Activated CD4-positive, alpha-beta T cell treated with anti-CD3 and anti-CD28 coated beads, Interleukin-2, amount 10 ng/mL, durations not matched to agents 7 days and 5 days (primary cell): ENCODE measurements at places on chromosomes 13 and 19. TPM values are rescaled to one million over a fixed set of nuclear protein-coding genes. Genes with fewer than 3 reads are reported as not detected.

GJA3 gene
- total RNA-seq: 0.05 TPM

ZNF835 gene
- total RNA-seq: 1.4 TPM

NLRP9 gene
- total RNA-seq: not detected

GRK1 gene
- total RNA-seq: 0.19 TPM

EXOC3L2 gene
- total RNA-seq: not detected

ZIC2 gene
- total RNA-seq: not detected

ZNF20 gene
- total RNA-seq: 4.2 TPM

SLC1A6 gene
- total RNA-seq: not detected

GRCh38 chr19:50790922-50791467, 780 bp downstream of the ACP4 start:
- no peak for DNase-seq

GRCh38 chr13:102779436-102780159, 6.0 kb upstream of the TEX30 start:
- DNase-seq: peak; percentile 29

DNA sequence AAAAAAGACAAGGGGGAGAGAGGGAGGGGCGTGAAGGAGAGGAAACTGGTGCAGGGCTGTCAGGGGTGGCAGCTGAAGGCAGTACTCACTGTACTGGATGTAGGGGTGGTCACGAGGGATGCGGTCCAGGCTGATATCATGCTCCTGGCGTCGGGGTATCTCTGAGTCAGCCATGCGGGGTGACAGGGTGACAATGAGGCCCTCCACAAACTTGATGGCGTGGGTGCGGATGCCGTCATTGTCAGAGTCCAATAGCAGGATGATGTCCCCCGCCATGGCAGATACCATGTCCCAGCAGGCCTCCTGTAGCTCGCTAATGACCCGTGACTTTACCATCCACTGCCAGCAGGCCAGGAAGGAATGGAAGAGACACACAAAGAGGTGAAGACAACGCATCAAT, 15.3 kb downstream of the SYMPK start:
- DNase-seq: no peak

DNA sequence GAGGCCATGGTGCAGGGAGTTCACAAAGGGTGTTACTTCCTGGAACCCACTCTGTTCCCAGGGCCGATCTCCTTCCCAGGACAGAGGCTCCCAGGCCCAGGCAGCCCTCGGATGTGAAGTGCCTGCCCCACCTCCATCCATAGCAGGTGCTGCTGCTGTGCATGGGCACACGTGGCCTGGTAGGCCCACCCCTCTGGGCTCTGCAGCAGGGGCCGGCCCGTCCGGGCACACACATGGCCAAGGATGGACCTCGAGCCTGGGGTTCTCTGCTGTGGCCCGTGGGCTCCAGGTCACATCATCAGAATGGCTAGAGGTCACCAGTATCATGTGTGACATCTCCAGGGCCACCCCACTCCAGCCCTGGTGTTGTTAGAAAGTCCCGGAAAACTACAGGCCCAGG, 71.8 kb downstream of the GADD45B start:
- no peak for DNase-seq

GRCh38 chr19:3412066-3412465, 45.7 kb downstream of the NFIC start:
- DNase-seq: no peak

DNA sequence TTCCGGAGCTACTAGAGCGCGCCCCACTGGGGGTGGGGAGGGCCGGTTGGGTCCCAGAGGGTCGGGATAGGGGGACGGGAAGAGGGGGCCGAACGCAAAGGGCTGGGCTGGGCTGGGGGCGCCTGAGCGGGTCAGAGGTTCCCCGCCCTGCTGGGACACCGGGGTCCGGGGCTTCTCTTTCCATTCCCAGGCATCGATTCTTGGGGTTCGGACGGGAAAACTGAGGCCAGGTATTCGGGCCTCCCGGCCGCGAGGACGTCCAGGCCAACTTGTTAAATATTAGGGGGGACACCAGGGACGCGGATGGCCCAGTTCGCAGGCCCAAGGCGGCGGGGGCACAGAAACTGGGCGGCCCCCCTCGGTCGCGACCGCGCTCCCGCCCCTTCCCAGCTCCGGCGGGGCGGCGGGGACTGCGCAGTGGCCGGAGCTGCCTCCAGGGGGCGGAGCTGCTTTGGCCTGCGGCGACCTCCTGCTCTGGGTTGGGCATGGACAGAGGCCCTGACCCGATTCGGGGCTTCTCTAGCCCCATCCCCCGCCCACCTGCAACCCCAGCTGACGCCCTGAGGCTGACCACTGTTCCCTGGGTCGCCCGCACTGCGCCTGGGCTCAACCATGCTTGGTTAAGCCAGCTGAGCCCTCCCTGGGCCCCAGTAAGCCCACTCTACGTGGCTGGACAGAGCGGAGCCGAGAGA, 1.2 kb upstream of the KLF16 start:
- peak; percentile 58 for DNase-seq

DNA sequence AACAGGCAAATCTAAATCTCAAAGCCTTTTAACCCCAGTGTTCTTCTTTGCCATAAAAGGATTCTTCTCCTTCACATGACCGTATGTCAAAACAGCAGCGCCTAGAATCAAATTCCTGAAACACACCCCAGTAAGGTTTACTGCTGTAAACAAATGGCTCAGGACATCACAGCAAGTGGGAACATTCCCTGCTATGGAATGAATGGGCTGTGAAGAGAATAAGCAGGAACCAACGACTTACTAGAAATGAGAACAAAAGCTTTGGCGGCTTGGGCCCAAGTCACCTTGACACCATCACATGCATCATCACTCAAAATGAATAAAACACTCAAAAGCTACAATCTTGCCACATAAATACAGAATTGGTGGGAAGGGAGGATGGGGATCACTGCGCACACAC, 80.4 kb upstream of the SPATA13 start:
- no peak for DNase-seq

- DNase-seq: no peak
These were observed 10.6 kb downstream of the FPR2 start for GRCh38 chr19:51771376-51772130.

DNA sequence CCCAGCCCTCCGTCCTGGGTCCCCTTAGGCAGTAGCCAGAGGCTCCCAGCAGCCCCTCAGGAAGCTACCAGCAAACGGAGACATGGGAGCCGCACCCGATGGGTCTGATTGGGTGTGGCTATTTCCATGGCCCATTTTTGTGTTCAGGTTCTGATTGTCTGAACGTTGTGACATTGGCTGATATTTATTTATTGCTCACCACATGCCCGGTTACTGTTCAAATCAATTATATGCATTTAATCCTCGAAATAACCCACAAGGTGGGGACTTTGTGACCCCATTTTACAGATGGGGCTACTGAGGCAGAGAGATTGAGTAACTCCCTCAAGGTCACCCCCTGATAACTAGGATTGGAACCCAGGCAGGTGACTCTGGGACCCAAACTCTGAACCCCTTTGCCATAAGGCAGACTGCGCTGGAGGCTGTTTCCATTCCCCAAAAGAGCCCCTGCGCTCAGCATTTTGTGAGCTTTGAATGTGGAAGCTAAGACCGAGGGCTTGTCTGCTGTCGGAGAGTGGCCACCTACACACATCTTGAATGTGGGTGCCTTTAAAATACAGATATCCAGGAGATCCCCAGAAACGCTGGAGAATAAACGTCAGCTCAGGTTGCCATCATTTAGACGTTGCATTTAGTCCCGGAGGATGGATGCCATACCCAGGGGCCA, 13.6 kb upstream of the MCF2L start:
- DNase-seq: no peak

GRCh38 chr13:33721724-33722123, 96.2 kb upstream of the RFC3 start:
- DNase-seq: no peak

GRCh38 chr19:40235238-40236025, 8.9 kb upstream of the CCNP start:
- DNase-seq: no peak

DNA sequence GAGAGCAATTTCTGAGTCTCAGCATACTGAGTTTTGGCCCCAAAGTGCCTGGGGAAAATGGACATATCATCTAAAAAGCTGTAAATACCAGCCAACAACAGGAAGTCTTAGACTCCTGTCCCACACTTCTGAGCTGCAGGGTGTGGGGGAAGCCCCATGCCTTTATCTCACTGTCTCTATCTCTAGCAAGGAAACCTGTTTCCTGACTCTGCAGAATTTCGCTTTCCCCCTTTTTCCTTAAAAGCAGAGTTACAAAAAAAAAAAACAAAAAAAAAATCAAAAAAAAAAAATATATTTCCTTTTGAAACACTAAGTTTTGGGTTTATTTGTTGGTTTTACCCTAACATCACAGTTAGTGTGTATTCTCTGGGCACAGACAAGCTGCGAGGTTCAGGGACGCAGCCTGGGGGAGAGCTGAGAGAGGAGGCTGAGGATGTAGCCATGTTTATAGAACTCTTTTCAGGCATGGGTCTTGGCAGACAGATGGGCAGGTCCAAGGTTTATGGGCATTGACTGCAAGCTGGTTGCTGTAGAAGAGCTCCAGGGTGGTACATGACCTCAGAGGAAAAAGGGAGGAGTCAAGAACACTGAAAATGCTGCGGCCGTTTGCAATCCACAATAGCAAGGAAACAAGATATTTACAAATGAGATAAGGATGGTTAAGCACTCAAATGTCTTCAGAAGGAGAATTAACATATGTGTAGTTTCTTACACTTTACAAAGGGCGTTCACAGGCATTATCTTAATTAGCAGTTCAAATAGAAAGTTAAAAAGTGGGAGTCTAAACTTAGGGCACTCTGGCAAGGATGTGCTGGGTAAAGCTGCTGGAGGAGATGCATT, 4.9 kb downstream of the MBNL2 start:
- DNase-seq: peak; percentile 52

- no peak for DNase-seq
These were observed 46.4 kb downstream of the COL4A2 start for GRCh38 chr13:110353339-110353977.

- DNase-seq: no peak
These were observed 11.7 kb upstream of the ATP12A start for GRCh38 chr13:24668511-24668910.

GRCh38 chr13:24254146-24254841, 55.1 kb upstream of the C1QTNF9 start:
- DNase-seq: peak; percentile 69

GRCh38 chr13:35714121-35714520, 237.6 kb upstream of the MAB21L1 start:
- no peak for DNase-seq

GRCh38 chr13:82803341-82803740, 1078.9 kb downstream of the SLITRK1 start:
- no peak for DNase-seq

- no peak for DNase-seq
These were observed 4.8 kb downstream of the ZNF790 start for GRCh38 chr19:36833430-36833829.

- DNase-seq: no peak
These were observed 320.8 kb downstream of the SHISA2 start for GRCh38 chr13:25731037-25731436.

- DNase-seq: no peak
These were observed 394.7 kb upstream of the DACH1 start for GRCh38 chr13:72261732-72262131.

DNA sequence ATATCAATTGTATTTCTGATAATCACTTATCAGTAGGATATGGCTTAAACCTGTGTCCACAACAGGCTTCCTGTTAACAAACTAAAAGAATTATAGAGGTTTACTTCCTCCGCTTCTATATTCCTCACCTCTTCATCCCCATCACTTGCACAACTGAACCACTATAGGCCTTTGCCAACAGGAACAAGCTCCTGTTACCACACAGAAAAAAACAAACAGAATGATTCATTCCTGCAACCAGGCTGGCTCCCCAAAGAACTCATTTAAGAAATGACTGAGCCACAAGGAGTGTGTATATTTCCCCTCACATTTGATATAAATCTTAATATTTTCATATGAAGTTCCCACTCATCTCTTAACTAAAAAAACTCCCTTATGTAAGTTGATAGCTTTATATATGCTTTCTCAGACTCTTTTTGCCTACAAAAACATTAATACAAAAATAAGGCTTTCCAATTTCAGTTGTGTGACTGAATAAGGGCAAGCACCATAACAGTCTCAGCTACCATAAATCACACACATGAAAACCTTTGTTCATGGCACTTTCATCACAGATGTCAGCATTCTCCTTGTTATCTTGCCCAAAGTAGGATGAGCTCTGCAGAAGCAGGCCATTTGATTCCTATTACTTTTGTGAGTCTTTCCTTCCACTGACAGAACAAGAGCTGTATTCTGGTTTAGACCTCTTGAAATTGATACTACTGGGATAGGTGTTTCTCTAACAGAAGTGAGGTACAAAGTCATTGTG, 366.8 kb downstream of the SLITRK1 start:
- no peak for DNase-seq

- no peak for DNase-seq
These were observed 21.8 kb downstream of the ZNF77 start for GRCh38 chr19:2922987-2923386.

- DNase-seq: no peak
These were observed 109.8 kb downstream of the KDM4B start for GRCh38 chr19:5078666-5079065.

DNA sequence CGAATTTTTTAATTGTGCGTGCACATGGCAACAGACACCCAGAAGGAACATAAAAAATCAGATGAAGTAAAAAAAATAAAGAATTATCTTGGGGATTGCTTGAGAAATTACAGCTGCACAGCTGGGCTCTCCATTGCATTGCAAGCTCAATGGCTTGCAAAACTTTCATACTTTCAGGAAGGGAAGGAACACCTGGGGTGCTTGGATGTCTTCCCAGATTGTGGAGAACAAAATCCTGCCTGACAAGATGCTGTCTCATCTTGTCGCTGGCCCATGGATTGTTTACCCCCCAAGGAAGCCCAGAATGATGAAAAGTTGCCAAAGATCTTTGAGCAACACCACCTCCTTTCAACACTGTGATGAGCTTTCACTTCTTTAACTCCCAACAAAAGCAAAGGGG, 11.0 kb upstream of the CASP14 start:
- no peak for DNase-seq

GRCh38 chr13:106527826-106528225, 7.6 kb downstream of the EFNB2 start:
- no peak for DNase-seq

GRCh38 chr19:7917267-7918061, 2.7 kb upstream of the SNAPC2 start:
- peak; percentile 51 for DNase-seq

DNA sequence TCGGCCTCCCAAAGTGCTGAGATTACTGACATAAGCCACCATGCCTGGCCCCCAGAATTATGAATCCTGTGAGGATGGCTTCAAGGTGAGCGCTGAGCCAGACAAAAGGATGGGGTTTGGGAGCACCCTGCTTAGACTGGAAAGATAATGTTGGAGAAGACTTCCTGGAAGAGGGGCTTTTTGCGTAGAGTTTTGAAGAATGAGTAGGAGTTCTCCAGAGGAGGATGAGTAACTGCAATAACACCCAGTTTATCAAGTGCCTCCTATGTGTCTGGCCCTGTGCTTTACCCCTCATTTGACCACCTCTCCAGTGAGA, 641 bp upstream of the GDF15 start:
- DNase-seq: no peak

- no peak for DNase-seq
These were observed 84.2 kb upstream of the RNF113B start for GRCh38 chr13:98261165-98261702.

DNA sequence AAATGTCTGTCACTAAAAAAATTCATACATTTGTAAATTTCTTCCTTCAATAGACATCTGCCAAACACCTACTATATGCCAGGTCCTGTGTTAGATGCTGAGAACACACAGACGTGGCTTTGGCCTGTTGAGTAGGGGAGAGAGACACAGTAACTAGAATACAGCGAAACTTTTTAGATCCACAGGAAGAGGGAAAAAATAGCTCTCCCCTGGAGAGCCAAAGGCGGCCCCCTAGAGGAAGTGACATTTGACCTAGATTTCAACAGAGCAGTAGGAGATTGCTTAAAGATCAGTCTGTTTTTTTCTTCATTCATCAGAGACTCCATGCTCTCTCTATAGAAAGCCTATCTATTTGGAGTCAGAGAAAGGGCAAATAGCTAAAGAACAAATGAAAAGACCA, 11.3 kb downstream of the LCP1 start:
- no peak for DNase-seq
